ENCODE measurements at places on chromosomes 6 and 20. TPM values are rescaled to one million over a fixed set of nuclear protein-coding genes. Genes with fewer than 3 reads are reported as not detected.

- no peak for DNase-seq
These were observed 24.1 kb upstream of the NOL4L start for GRCh38 chr20:32609111-32609773.

MUCL3 gene
- not detected for total RNA-seq

DNA sequence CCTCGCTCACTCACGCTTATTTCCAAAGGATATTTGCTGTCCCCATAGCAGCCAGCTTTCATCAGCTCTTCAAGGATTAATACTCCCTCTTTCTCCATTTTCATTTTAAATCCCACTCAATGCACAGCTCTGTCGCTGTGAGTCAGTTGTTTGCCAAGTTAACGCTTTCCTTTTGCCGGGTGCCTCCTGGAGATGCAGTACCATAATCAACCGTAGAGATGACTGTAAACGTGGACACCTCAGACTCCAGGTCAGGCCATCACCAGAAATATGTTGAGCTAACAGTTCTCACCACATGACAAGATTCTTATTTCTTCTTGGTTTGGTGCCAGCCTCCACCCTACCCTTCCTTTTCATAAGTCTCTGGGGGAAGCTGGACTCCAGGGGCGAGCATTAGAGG is 66.6 kb upstream of the TAB2 start:
- DNase-seq, result no peak

GRCh38 chr6:54291146-54291545 is 17.1 kb upstream of the TINAG start:
- DNase-seq, result no peak

RRAGD gene
- 10.9 TPM for total RNA-seq

GRCh38 chr20:52748285-52748932 is 223.7 kb upstream of the TSHZ2 start:
- no peak for DNase-seq

GRCh38 chr6:169752074-169752623 is 727 bp downstream of the ERMARD start:
- DNase-seq, result no peak

DNA sequence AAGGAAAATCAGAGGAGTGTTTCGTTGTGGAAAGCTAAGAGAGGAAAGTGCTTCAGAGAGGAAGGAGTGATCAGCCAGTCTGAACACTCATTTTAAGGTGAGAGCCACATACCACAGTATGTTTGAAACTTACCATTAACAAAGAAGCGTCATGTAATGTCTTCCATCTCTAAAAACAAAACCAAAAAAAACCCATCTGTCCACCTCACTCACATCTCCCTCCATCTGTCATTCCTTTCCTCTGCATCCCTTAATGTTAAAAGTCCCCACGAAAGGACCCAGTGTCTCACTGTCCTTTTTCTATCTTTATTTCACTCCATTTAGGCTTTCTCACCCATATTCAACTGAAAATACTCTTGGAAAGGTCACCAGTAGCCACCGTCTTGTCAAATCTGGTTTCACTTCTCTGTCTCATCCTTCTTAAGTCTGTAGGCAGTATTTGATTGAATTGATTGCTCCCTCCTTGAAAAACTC is 59.4 kb upstream of the GNRH2 start:
- no peak for DNase-seq

- no peak for DNase-seq
These were observed 576.4 kb downstream of the LMBRD1 start for GRCh38 chr6:69220375-69220774.

DNA sequence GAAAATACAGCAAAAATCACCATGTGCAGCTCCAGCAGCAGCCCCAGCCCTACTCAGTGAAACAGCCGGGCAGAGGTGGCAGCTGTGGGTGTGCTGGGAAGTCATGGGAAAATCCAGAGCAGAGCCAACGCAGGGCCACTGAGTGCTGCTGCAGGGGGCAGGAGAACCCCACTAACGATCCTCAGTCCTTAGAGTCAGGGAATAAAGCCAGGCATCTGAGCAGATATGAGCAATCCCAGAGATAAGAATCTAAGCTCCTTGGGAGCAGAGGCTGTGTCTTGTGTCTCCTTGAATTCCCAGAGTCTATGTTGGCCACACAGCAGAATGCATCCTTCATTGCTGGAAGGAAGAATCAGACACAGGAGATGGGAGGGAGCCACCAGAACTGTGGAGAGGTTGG is 493.1 kb upstream of the MAP3K7 start:
- no peak for DNase-seq

DNA sequence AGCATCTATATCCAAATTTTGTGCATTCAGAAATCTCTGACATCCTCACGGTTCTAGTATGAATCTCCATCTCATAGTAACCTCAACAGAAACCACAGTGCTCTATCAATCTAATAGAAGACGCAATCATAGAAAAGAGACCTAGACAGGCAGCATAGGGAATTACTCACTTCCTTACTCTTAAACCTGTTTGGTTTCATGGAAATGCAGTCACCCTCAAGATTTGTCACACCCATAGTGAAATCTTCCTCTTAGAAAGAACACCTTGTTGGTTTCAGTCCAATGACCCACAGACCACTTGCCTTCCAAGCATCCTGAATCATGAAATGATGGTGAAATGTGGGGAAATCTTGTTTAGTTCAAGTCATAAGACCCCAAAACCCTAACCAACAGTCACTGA is 166.1 kb upstream of the PRDM1 start:
- no peak for DNase-seq

- no peak for DNase-seq
These were observed 203.3 kb upstream of the IMPG1 start for GRCh38 chr6:76275746-76276145.

GRCh38 chr20:48526936-48527335 is 300.9 kb downstream of the PREX1 start:
- DNase-seq, result no peak

TXLNB gene
- 0.22 TPM for total RNA-seq

KIF6 gene
- 0.22 TPM for total RNA-seq

SPAG4 gene
- total RNA-seq, result 5.7 TPM

DNA sequence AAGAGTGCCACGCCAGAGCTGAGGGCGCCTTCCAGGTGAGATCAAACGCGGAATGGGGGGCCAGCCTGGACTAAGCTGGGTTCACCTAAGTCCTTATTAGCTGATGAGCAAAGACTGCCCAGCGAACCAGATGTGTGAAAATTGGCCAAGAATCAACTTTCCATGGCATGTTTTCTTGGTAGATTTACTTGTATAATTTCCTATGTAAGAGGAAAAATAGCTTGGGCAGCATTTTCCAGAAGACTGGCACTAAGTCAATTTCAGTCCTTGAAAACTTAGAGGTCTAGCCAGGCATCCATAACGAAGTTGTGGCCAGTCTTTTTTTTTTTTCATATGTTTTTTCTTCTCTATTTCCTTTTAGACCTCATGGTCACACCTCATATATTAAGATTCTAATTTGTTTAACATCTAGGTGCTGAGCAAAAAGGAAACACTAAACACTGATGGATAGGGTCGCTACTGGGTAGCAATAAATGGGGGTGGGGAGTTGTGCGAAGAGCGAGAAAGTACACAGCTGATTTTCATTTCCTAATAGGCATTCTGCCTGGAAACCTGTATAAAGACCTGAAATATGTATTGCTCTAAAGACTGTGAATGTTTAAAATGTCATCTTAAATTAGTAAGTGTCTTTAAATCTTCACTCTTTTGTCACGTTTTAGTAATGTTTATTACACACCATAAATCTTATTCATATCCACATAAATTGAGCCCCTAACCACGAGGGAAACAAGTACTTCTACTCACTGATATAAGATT is 188.8 kb downstream of the CD83 start:
- no peak for DNase-seq

DNA sequence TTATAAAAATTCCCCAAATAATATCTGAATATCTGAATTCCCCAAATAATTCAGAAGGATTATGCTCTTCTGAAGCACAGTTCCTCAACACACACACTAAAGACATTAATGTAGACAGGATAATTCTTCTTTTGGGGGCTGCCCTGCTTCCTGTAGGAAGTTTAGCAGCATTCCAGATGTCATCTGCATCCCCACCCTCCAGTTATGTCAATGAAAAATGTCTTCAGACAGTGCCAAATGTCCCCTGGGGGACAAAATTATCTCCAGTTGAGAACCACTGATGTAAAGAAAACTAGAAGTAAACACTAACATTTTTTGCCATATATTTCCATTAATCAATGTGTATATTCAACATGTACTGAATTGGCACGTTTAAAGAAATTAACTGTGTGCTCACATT is 25.9 kb upstream of the NAA20 start:
- no peak for DNase-seq

DNA sequence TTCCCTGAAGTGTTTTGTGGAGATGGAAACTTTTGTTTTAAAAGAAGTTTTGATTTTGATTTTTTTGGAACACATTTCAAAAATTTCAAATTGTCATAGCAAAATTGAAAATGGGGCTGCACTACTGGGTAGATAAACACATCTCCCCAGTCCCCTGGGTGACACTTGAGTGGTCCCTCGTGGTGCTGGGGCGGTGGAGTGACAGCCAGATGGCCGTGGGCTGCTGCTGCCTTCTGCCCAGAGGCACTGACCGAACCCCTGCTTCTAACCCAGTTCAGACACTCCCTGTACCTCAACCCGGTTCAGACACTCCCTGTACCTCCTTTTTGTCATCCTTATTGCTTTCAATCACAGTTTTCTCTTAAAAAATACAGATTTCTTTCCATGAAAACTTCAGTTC is 69.9 kb upstream of the SYNJ2 start:
- DNase-seq, result no peak

- DNase-seq, result no peak
These were observed 159.9 kb downstream of the ID4 start for GRCh38 chr6:19997104-19997503.

DNA sequence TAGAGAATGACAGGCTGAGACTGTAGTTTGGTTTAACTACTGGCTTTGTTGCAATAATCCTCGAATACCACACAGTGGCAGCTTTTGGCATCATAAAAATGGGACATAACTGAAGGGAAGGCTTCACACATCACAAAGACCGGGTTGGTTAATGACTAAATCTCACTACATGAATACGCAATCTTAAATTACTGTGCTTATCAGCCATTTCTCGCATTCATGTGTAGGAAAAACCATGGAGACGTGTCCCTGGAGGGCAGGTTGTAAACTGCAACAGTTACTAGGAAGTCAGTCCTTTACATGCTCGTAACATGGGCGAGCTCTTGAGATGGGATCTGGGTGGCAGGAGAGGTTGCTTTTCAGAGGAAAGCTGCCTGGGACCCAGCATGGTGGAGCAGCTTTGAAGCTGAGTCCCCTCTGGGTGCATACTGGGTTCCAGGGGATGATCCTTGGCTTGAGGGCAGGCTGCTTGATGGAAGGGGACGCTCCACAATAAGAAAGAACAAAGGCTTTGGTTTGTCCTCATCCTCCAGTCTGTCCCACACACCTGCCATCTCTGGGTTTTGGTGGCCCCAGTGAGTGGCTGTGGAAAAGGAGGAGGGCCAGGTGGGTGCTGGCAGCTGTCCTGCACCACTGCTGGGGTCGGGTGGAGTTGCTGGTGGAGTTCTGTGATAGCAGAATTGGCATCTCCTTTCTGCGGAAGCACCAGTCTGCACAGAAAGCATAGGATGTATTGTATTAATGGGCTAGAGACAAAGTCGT is 2.1 kb downstream of the RPS21 start:
- DNase-seq, result no peak

DNA sequence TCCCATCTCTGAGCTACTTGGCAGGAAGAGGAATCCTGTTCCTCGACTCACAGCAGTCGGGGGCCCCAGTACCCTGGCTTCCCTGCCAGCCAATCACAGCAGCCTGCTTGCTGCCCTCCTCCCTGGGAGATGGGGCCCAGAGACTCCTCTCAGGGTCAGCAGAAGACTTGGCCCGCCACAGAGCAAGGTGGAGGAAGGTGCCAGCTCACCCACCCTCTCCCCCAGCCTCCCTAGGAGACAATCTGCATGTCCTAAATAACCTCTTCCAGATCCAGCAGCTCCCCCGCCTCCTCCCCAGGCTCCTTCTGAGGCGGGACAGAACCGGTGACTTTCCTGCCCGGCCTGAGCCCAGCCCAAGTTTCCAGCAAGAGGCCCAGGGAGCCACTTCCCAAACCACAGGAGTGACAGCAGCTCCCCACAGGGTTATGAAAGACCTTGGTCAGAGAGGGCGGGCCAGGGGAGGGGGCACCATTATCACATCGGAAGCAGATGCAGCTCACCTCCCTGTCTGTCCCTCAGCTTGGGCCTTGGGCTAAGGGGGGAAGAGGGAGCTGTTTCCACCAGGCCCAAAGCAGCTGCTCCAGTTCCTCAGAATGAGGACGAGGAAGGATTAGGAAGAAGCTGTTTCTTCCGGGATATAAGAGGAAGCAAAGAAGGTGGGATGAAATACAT is 2.3 kb downstream of the CCND3 start:
- DNase-seq, result no peak

- no peak for DNase-seq
These were observed 522.2 kb upstream of the JAG1 start for GRCh38 chr20:11195899-11196558.

SNX21 gene
- 226 TPM for total RNA-seq

GRCh38 chr20:56842056-56842455 is 212.9 kb downstream of the TFAP2C start:
- DNase-seq, result no peak

GRCh38 chr20:61926796-61927192 is 138.9 kb downstream of the TAF4 start:
- no peak for DNase-seq

GRCh38 chr6:146916435-146917025 is 287.7 kb upstream of the STXBP5 start:
- no peak for DNase-seq

DNA sequence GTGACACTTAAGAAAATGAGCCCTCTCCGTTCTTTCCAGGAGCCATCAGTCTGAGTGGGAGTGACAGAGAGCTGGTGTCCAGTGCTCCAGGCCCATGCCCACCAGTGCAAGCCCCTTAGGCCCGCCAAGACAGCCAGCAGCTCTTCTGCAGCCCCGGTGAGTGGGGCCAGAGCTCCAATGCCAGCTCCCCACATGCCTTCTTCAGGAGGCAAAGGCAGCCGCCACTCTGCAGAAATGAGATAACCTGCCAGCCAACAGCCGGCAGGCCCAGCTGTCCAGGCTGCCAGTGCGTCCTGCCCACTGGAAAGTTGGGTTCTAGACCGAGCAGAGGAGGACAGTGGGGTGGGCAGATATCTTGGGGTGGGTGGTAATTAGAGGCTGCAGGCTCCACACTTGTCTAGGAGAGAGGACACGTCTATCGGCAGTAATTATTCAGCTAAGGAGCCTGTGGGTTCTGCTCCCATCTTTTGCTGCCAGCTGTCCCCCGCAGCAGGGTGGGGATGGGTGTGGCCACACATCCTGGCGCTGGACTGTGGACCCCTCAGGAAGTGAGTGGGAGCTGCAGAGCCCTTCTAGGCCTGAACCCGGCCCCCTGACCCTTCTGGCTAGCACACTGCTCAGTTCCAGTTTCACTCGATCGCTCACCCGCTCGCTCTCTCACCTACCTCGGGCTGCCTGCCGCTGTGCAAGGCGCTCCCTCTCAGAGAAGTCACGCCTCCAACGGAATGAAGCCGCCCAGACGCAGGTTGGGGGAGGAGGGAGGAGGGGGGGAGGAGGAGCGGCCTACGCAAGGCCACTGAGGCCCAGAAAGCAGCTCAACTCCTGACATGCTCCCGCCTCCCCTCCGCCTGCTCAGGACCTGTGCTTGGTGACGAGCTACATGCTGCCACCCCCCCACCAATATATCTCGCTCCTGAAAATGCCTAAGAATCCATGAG is 3.6 kb downstream of the GRM4 start:
- DNase-seq, result no peak

BACH2 gene
- total RNA-seq, result 11.1 TPM

- no peak for DNase-seq
These were observed 77.9 kb upstream of the CITED2 start for GRCh38 chr6:139452148-139452876.

ENPP1 gene
- total RNA-seq, result 11.8 TPM

- no peak for DNase-seq
These were observed 150.0 kb downstream of the CDC5L start for GRCh38 chr6:44537306-44538049.

Data from tibial nerve (tissue), 4 donors.